Stimulated activated CD4-positive, alpha-beta T cell treated with anti-CD3 and anti-CD28 coated beads, Interleukin-15, amount 100 ng/mL, for 24 hours (primary cell): ENCODE measurements at places on chromosomes 6 and 20.

DNA sequence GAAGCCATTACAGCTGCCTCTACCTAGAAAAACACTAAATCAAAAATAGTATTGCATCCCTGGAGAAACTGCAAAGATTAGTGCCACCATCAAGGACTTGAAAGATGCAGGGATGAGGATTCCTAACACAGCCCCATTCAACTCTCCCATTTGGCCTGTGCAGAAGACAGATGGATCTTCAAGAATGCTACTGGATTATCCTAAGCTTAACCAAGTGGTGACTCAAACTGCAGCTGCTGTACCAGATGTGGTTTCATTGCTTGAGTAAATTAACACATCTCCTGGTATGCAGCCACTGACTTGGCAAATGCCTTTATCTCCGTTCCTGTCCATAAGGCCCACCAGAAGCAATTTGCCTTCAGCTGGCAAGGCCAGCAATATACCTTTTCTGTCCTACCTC is 117.4 kb downstream of the TBC1D32 start:
- DNase-seq = no peak

GRCh38 chr20:11556410-11556809 is 361.3 kb upstream of the BTBD3 start:
- no peak for DNase-seq

DNA sequence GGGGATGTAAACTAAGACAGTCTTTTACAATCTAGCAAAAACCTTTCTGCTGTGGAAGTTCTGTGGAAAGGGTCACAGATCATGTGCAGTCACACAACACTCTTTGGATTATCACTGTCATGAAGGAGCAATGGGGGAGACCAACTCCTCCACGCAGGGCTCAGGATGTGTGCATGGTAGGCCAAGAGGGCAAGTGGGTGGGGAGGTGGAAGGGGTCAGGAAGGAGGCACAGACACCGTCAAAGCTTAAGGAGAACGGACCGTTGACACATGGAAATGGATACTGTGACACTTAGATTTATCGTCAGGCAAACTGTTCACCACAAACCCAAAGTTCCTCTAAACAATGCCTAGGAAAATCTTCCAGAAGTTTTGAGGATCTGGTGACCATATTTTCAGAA is 215.8 kb downstream of the PAX1 start:
- DNase-seq = no peak

- no peak for DNase-seq
Measured at GRCh38 chr6:15793288-15793687, 130.5 kb upstream of the DTNBP1 start.

DNA sequence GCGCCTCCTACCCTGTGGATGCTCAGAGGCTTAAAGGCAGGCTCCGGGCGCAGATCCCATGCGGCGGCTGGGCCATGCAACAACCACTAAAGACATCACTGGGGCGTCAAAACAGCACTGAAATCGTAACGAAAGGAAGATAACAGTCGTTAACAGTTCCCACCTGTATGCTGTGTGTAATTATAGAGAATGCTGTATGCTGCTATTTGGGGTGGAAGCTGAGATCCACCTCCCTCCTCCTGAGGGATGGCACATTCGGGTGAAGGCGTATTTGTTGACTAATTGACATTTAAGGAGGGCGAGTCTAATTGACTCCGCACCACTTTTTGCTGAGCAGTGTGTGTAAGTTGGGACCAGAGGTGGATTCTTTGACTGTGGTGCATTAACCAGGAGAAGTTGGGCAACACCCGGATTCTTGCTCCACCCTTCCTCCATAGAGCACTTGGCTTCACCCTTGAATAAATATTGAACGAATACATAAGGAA is 687 bp downstream of the SLC35A1 start:
- DNase-seq = peak; percentile 76

- DNase-seq = no peak
Measured at GRCh38 chr20:56975838-56976237, 290.6 kb downstream of the BMP7 start.

- no peak for DNase-seq
Measured at GRCh38 chr6:111668410-111668809, 62.7 kb upstream of the TRAF3IP2 start.

DNA sequence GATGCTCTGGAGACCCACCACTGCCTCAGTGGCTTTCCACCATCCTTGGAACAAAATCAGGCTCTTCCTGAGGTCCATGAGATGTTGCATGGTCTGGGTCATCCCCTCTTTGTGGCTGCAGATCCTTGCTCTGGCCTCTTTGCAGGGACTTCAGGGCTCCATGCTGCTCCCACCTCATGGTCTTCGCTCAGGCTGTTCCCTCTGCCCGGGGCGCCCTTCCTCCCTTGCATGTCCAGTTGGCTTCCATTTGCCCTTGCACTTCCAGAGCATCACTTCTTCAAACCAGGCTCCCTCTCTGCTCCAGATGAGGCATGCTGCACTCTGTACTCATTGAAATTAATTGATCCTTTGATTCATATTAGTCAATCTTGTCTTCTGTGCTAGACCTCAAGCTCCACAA is 4.4 kb upstream of the PHACTR3 start:
- DNase-seq = no peak

DNA sequence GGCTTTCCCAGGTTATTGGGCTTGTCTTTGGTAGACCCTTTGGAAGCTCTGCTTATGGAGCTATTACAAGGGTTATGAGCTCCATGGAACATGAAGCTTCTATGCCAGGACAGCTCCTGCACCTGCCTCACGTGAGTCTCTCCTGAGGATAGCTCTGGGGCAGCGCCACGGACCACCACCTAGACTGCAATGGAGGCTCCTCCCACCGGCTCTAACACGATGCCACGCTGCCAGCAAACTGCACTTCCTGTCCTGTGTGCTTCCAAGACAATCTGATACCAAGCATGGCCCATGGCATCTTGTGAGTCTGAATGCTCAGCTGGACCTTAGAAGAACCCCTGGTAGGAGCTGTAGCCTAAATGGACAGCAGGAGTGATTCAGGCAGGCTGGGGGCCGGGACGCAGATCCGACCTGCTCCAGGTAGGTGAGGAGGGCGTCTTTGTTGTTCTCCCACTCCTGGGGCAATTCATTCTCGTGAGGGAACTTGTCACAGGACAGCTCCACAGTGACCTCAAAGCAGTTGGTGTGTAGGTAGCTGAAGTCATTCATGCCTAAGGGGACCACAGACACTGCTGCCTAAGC is 5.5 kb downstream of the CPXM1 start:
- no peak for DNase-seq

DNA sequence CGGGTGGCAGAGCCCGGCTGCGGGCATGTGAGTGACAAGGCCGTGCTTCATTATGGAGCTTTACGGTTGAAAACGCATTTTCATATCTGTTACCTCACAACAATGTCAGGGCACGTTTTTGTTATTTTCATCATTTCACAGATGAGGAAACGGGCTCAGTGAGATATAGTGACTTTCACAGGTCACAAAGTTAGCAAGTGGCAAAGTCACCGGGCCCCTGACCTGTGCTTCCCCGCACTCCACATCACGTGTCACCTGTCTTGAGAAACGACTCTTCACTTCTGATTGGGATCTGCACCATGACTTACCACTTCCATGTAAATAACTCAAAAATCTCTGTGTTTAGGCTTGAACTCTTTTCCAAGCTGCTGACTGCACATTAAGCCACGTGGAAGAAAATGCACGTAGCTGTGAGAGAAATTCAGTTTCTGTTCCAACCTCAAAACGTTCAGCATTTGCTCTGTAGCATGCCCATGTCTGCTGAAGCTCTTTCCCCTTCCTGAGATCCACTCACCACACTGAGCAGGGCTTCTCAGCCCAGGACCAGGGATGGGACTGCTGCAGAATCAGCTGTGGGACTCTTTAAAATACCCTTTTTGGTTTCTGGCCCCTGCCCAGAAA is 107.2 kb downstream of the ARMC2 start:
- no peak for DNase-seq

- DNase-seq = no peak
Measured at GRCh38 chr20:16069389-16070010, 503.7 kb downstream of the KIF16B start.

GRCh38 chr6:54428431-54428830 is 120.2 kb downstream of the TINAG start:
- DNase-seq = no peak

GRCh38 chr6:39054577-39055142 is 6.1 kb downstream of the GLP1R start:
- DNase-seq = no peak

- DNase-seq = no peak
Measured at GRCh38 chr20:50163570-50164317, 10.2 kb upstream of the PEDS1 start.

DNA sequence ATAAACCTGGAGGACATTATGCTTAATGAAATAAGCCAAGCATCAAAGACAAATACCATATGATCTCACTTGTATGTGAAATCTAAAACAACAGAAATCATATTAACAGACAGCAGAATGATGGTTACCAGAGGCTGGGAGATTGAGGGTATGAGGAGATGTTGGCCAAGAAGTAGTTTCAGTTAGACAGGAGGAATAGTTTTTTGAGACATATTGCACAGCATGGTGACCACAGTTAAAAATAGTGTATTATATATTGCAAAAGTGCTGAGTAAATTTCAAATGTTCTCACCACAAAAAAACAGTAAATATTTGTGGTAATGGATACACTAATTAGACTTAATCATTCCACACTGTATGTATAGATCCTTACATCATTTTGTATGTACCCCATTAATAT is 1.8 kb downstream of the GABRR1 start:
- DNase-seq = no peak

DNA sequence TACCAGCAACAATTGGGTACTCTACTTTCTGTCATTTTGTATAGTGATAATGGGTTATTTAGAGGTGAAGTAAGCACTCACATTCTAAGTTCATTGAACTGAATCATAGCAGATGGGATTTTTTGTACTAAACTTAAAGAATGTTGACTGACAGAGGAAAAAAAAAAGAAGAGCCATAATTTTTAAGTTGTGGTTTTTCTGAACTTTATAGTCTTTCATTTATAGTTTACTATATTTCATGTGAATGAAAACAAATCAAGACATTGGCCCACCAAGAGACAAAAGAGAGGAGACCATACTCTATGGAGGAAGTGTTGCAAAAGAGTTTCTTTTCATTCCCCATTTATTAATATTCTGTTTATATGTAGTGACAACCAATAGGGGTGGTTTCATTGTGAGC is 685.7 kb downstream of the BCKDHB start:
- no peak for DNase-seq

GRCh38 chr6:11224252-11224965 is 8.1 kb downstream of the NEDD9 start:
- peak; percentile 53 for DNase-seq

DNA sequence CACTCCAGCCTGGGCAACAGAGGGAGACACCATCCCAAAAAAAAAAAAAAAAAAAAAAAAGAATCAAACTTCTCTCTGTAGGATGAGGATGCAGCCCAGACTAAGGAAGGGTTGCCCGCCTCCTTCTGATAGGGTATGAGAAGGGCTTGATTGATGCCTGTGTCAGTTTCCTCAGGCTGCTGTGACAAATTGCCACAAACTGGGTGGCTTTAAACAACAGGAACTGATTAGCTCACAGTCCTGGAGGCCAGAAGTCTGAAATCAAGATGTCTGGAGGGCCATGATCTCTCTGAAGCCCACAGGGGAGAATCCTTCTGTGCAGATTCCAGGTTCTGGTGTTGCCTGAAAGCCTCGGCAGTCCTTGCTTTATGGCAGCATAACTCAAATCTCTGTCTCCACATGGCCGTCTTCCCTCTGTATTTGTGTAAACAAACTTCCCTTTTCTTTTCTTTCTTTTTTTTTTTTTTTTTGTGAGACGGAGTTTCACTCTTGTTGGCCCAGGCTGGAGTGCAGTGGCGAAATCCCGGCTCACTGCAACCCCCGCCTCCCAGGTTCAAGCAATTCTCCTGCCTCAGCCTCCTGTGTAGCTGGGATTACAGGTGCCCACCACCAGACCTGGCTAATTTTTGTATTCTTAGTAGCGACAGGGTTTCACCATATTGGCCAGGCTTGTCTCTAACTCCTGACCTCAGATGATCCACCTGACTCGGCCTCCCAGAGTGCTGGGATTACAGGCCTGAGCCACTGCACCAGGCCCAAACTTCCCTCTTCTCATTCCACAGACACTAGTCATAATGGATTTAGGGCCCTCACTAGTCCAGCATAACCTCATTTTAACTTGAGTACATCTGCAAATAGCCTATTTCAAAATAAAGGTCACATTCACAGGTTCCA is 11.2 kb upstream of the CDK19 start:
- DNase-seq = no peak

DNA sequence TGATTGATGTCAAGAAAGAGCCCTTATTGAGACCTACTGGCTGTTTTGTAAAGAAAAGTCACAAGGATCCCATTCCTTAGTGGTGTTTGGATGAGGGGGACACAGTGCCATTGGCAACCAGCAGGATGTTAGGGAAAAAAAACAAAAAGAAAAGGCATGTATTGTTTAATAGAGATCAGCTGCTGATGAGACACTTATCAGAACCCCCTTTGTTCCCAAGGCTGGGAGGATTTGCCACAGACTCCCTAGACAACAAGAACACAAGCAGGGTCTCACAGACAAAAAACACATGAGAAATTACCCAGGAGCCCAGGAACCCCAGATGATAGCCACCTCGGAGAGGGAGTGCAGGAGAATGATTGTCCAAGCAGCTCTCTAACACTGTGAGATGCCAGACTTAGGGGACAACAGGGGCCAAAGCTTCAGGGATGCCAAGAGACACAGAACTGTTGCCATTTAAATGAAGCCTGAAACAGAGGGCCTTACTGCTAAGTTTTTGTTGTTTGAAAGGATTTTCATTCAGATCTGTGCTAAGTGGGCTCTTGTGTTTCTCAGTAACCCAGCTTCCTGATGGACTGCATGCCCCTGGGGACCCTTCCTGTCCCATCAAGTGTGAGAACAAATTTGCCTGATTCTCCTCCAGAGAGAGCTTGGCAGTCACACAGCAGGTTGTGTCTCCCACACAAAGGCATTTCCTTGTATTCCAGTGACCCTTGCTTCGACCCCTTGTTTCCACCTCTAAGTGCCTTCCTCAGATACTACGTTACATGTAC is 48.7 kb upstream of the HEY2 start:
- DNase-seq = no peak

DNA sequence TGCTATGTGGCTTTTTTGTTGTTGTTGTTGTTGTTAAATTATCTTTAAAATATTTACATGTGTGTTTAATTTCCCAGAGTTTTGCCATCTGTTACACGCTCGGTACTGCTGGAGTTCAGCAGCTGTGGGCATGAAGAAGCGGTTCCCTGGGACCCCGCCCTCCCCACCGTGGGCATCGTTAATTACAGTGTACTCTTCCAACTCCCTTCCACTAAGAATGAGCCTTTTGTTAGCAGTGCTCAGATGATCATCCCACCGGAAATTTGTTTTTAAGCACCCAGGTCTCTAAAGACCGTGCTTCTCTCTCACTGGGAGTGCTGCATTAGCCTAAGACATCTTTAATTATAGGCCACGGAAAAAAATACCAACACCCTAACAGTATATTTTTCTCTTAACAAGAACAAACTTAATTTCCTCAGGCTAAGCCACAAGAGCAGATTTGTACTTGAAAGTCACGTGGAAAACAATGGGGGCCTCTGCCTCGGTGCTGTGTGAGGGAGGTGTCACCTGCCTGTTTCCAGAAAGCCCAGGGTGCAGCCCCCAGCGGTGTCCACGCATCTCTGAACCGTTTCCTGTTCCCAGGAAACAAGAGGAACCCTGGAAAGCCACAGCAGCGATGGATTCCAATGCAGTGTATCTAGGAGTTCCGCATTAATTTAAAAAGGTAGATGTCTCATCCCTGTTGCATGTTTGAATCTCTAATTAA is 113.3 kb upstream of the FRMD1 start:
- DNase-seq = no peak

- DNase-seq = no peak
Measured at GRCh38 chr6:161459008-161459615, 185.3 kb upstream of the AGPAT4 start.
